ENCODE measurements at places on chromosomes 4 and X.

DNA sequence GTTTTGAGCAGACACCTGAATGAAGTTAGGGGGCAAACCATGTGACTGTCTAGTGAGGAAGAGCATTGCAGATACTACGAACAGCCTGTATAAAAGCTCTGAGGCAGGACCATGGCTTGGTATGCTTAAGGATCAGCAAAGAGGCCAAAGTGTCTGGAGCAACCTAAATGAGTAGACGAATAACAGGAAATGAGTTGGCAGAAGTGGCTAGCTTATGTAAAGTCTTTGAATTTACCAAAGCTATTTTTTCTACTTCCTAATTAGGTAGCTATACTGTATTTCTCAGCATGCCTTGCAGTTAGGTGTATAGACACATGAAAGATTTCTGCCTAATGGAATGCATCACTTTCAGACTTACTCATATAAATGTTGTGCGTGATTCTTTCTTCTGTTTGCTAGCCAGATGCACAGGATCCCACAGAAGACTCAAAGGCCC lies 9.3 kb upstream of the GPRIN3 start:
- no peak overlapping the region for H3K4me3 ChIP-seq
- DNase-seq: peak; percentile 84
- H3K27ac ChIP-seq: peak overlapping the region; percentile 1
- H3K36me3 ChIP-seq: no peaks in the 10 kb centered on the region

GRCh38 chrX:154649503-154650220 lies 3.7 kb downstream of the CTAG2 start:
- no peak for DNase-seq
- no peak overlapping the region for H3K27ac ChIP-seq
- H3K4me1 ChIP-seq: peaks cover 2% of the 10 kb centered on the region

GRCh38 chr4:42282081-42282901 lies 115.0 kb upstream of the SHISA3 start:
- H3K36me3 ChIP-seq: no peaks in the 10 kb centered on the region
- no peak overlapping the region for H3K27ac ChIP-seq
- H3K4me1 ChIP-seq: no peaks in the 10 kb centered on the region
- H3K4me3 ChIP-seq: peak overlapping the region; percentile 16
- peaks cover 1% of the 10 kb centered on the region for H3K27me3 ChIP-seq

- no peak overlapping the region for H3K27ac ChIP-seq
- H3K4me3 ChIP-seq: no peak overlapping the region
- no peaks in the 10 kb centered on the region for H3K4me1 ChIP-seq
Observed at GRCh38 chr4:55278316-55278715, 67.7 kb upstream of the SRD5A3 start.

DNA sequence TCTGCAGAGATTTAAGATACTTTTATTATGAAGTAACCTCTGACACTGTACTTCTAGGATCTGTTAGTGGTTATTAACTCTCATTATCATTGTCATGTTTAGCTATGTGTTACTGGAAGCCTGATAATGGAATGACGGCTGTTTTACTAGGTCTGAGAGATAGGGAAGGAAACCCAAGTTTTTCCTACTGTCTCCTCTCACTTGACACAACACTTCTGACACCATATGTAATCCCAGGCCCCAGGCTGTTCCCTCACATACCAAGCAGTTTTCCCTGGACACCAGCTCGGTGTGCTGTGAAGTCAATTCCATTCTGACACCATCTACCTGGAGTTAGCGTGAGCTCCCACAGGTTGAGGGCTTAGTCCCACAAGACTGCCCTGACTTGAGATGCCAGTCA lies 85.6 kb downstream of the ZNF674 start:
- H3K4me3 ChIP-seq: no peak overlapping the region
- no peak for DNase-seq
- peaks cover 13% of the 10 kb centered on the region for H3K4me1 ChIP-seq
- peaks cover 17% of the 10 kb centered on the region for H3K36me3 ChIP-seq

GRCh38 chr4:9904976-9905587 lies 116.2 kb downstream of the SLC2A9 start:
- H3K36me3 ChIP-seq: no peaks in the 10 kb centered on the region
- no peak for DNase-seq
- H3K27me3 ChIP-seq: no peaks in the 10 kb centered on the region
- no peak overlapping the region for H3K27ac ChIP-seq
- H3K4me1 ChIP-seq: no peaks in the 10 kb centered on the region
- no peak overlapping the region for H3K4me3 ChIP-seq

- H3K36me3 ChIP-seq: no peaks in the 10 kb centered on the region
- H3K27me3 ChIP-seq: peaks cover 76% of the 10 kb centered on the region
- peaks cover 22% of the 10 kb centered on the region for H3K4me1 ChIP-seq
- H3K4me3 ChIP-seq: peak overlapping the region; percentile 61
Observed at GRCh38 chr4:104490770-104491480, 3.8 kb downstream of the CXXC4 start.

- no peaks in the 10 kb centered on the region for H3K27me3 ChIP-seq
- H3K27ac ChIP-seq: no peak overlapping the region
- no peaks in the 10 kb centered on the region for H3K4me1 ChIP-seq
- H3K36me3 ChIP-seq: no peaks in the 10 kb centered on the region
- H3K4me3 ChIP-seq: no peak overlapping the region
- DNase-seq: no peak
Observed at GRCh38 chr4:150094676-150095075, 16.4 kb downstream of the DCLK2 start.

- H3K27me3 ChIP-seq: no peaks in the 10 kb centered on the region
- H3K4me1 ChIP-seq: peaks cover 5% of the 10 kb centered on the region
- peak; percentile 17 for DNase-seq
- no peak overlapping the region for H3K27ac ChIP-seq
- no peak overlapping the region for H3K4me3 ChIP-seq
- H3K36me3 ChIP-seq: no peaks in the 10 kb centered on the region
Observed at GRCh38 chr4:152806501-152807125, 26.9 kb downstream of the ARFIP1 start.

DNA sequence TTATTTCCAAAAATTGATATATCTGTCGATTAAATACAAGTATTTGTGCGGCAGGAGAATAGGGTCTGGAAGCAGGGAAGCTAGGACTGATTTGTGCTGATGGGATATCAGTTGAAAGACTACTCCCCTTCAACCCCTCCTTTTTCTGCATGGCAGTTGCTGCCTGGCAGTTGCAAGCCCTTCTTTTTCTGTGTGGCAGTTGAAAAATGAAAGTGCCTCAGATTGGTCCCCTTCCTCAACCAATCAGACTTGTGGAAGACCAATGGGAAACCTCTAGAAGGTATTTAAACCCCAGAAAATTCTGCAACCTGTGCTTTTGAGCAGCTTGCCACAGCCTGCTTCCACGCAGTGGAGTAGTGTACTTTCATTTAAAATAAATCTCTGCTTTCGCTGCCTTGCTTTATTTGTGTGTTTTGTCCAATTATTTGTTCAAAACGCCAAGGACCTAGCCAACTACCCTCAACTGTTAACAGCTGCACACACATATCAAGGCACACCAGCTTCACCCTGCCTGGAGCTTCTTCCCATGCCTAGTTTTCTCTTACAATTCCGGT lies 1.5 kb upstream of the TMA16 start:
- DNase-seq: peak; percentile 19
- no peaks in the 10 kb centered on the region for H3K27me3 ChIP-seq
- H3K4me1 ChIP-seq: peaks cover 24% of the 10 kb centered on the region
- peaks cover 11% of the 10 kb centered on the region for H3K36me3 ChIP-seq
- H3K27ac ChIP-seq: peak overlapping the region; percentile 43

DNA sequence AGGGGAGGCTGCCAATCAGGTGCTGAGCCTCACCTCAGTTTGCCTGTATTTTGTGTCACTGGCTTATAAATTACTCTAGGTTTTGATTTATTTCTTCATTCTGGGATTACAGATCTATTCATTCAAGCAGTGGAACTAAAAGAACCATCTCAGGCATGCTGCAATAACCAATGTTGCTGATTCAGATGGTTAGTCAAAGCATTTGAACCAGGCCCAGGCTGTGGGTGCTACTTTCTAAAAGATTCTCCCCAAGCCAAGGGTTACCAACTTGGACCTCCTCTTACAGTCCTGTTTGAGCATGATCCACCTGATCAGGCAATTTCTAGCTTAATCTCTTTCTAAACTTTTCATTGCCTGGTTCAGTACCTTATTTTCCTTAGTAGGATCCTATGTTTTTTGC lies 67.2 kb downstream of the TMEM131L start:
- peaks cover 19% of the 10 kb centered on the region for H3K4me1 ChIP-seq
- H3K27ac ChIP-seq: no peak overlapping the region
- H3K4me3 ChIP-seq: no peak overlapping the region
- H3K27me3 ChIP-seq: no peaks in the 10 kb centered on the region

DNA sequence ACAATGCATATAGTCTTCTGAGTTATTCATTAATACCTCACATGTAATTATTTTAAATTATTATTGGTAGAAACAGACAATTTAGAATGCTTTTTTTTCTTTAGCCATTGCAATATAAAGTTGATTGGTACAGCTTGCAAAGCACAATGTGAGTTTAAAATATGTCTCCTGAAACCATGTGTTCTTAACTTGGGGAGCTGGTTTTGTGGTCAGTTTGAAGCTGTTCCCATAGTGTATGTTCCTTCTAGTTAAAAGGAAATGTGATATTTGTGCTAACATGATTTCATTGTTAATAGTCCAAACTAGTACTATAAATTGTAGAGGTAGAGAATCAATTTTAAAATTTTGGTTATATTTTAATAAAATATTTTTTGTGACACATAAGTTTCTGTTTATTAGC lies 247.2 kb downstream of the BMPR1B start:
- no peak overlapping the region for H3K4me3 ChIP-seq
- H3K36me3 ChIP-seq: no peaks in the 10 kb centered on the region
- DNase-seq: no peak
- H3K27ac ChIP-seq: no peak overlapping the region

- peak overlapping the region; percentile 20 for H3K4me3 ChIP-seq
- H3K36me3 ChIP-seq: peaks cover 39% of the 10 kb centered on the region
- no peaks in the 10 kb centered on the region for H3K27me3 ChIP-seq
- H3K4me1 ChIP-seq: peaks cover 5% of the 10 kb centered on the region
- no peak overlapping the region for H3K27ac ChIP-seq
- no peak for DNase-seq
Observed at GRCh38 chr4:2817701-2818350, 24.9 kb downstream of the SH3BP2 start.

- H3K27ac ChIP-seq: no peak overlapping the region
- no peak overlapping the region for H3K4me3 ChIP-seq
- H3K36me3 ChIP-seq: no peaks in the 10 kb centered on the region
- H3K4me1 ChIP-seq: no peaks in the 10 kb centered on the region
Observed at GRCh38 chrX:18753631-18754030, 46.2 kb downstream of the PPEF1 start.

DNA sequence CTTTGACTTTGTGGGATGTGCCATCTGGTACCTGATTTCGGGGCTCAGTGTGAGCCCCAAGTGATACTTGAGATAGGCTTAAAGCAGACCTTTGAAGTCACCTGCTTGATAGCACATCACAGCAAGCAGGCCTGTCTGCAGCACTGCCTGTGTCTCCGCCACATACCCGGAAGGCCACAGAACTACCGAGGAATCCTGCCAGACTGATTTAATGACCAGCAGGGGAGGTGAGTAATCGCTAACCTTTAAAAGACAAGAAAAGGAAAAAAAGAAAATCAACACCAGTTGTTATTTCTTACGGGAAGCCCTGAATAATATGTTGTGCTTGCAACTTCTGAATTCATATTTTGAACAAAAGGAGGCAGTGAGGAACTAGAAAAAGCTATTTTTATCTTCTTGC lies 6.8 kb downstream of the PTCHD1 start:
- H3K36me3 ChIP-seq: no peaks in the 10 kb centered on the region
- no peaks in the 10 kb centered on the region for H3K4me1 ChIP-seq

DNA sequence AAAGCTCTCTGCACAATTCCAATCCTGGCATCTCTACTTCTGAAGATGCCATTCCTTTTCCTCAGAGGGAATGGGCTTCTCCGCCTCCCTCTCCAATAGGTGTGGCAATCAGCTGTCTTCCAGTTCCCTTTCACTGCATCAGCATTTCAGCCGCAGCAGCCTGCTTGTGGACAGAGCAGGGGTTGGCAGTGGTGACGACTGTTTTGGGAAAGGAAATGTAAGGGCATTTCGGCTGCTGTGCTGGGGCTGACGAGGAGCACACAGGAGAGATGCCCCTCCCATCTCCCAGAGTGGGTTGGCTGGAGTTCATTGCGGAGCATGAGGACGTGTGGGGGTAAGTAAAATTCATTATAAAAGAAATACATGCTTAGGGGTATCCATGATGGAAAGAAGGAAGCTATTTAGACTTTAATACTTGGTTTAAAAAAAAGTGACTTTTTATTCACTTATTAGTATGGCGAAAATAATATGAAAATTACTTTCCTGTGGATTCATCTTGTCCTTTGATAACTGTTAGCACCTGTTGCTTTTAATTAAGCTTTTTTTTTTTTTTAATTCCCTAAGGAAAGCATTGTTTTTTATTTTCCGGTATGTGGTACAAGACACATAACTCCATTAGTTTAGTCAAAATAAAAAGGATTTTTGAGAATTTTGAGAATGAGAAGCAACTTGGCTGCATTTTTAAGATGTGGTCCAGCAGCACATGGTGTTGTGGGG lies at the start of gene LIMCH1:
Gene LIMCH1, plus strand, starts transcription at position 141 of the 717 bp plus-strand sequence. CDS start 67,839 bp downstream, outside the sequence.
- H3K27ac ChIP-seq: no peak within 1 kb of the TSS
- DNase-seq: peak; percentile 80
- peak within 1 kb of the TSS; percentile 30 for H3K4me3 ChIP-seq
- H3K27me3 ChIP-seq: no peaks in the 10 kb centered on the region

GRCh38 chr4:1027915-1028238 lies 16.5 kb downstream of the FGFRL1 start:
- no peak overlapping the region for H3K4me3 ChIP-seq
- no peak overlapping the region for H3K27ac ChIP-seq
- DNase-seq: no peak
- peaks cover 19% of the 10 kb centered on the region for H3K36me3 ChIP-seq
- H3K27me3 ChIP-seq: peaks cover 6% of the 10 kb centered on the region

DNA sequence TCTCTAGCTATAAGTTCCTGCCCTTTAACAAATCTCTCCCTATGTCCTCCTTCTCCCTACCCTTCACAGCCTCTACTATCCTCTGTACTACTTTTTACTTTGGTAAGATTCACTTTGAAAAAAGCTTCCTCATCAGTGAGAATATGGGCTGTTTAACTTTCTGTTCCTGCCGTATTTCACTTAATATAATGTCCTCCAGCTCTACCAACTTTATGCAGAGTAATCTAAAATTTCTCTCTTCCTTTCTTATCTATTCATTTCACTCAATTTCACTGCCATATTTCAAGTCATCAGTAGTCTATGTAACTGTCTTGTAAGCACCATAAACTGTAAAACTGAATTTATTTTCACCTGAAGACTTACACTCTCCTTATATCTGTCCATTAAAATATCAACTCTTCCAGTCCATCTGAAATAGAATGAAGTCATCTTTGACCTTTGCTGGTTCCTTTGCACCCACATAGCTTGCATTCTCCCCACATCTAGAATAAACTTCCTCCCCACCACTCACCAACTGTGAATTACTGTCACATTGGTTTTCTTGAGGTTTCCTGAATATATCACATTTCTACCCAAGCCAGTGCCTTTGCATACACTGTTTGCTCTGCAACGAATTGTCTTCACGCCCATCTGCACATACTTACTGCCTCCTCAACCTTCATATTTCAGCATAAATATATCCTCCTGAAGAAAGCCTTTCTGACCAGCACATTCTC lies 54.6 kb downstream of the ARAP2 start:
- no peaks in the 10 kb centered on the region for H3K27me3 ChIP-seq
- H3K4me3 ChIP-seq: no peak overlapping the region
- DNase-seq: peak; percentile 33
- peaks cover 25% of the 10 kb centered on the region for H3K4me1 ChIP-seq

GRCh38 chrX:114065577-114066223 lies 518.2 kb upstream of the HTR2C start:
- peaks cover 7% of the 10 kb centered on the region for H3K4me1 ChIP-seq
- H3K27ac ChIP-seq: no peak overlapping the region
- peak; percentile 89 for DNase-seq
- H3K4me3 ChIP-seq: no peak overlapping the region

Data from common myeloid progenitor, CD34-positive (primary cell).